B cell (primary cell): ENCODE measurements at places on chromosomes 7 and 10. TPM values are rescaled to one million over a fixed set of nuclear protein-coding genes. Genes with fewer than 3 reads are reported as not detected.

Gene PRKAR2B
- 0.39 and 0.81 TPM in 2 replicates for total RNA-seq

- no peaks in the 10 kb centered on the region for H3K4me1 ChIP-seq
- H3K27ac ChIP-seq: no peak overlapping the region
- H3K27me3 ChIP-seq: no peaks in the 10 kb centered on the region
- H3K36me3 ChIP-seq: no peaks in the 10 kb centered on the region
- H3K4me3 ChIP-seq: no peak overlapping the region
Observed at GRCh38 chr10:97533888-97534287, 35.2 kb downstream of the UBTD1 start.

DNA sequence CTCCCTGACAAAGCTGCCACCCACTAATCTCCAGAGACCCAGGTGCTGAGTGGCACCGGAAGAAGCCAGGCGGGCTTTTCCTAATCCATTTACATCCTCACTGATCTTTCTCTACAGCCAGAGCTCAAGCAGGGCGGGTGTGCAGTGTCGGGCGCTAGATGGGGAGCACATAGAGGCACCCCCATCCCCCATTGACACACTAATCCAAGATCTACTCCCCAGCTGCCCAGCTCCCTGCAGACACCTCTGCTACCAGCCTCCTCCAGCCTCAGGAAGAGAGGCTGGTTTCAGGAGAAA, 22.2 kb downstream of the FRMPD2 start:
- no peak for DNase-seq
- no peaks in the 10 kb centered on the region for H3K27me3 ChIP-seq
- no peak overlapping the region for H3K27ac ChIP-seq

DNA sequence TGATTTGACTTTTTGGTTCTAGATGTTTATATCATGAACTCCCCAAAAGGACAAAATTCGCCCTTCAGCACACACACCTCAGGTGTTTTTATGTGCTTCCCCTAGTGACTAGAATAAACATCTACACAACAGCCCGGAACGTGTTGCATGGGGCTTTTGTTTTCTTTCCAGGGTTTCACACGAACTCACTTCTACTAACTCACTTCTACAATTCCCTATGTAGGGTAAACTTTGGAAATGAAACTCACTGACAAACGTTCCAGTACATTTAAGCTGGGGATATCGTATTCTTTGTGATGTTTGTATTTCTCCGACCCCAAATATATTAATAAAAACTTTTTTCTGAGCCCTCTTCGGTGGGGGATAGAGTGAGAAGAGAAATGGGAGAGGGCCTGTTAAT, 1.4 kb downstream of the TRA2A start:
- peak overlapping the region; percentile 100 for H3K4me3 ChIP-seq
- peak; percentile 77 for DNase-seq
- H3K36me3 ChIP-seq: no peaks in the 10 kb centered on the region
- peaks cover 30% of the 10 kb centered on the region for H3K4me1 ChIP-seq
- peak overlapping the region; percentile 97 for H3K27ac ChIP-seq
- H3K27me3 ChIP-seq: no peaks in the 10 kb centered on the region

DNA sequence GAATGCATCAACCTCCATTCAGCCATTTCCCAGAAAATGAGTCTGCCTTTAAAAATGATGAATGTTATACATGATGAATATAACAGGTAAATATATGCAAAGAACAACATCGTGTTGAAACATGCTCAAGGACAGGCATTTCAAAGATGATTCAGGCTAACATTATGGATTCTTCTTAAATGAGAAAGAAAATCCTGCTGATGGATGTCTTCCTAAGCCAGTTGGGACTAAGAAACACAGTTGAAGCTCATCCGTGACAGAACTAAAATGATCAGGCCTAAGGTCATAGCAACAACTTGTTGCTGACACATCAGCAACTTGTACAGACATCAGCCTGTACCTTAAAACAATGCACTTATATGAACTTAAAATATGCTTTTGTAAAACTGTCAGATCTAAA, 267.9 kb downstream of the MAGI2 start:
- no peaks in the 10 kb centered on the region for H3K4me1 ChIP-seq
- no peak for DNase-seq
- no peaks in the 10 kb centered on the region for H3K27me3 ChIP-seq
- no peak overlapping the region for H3K27ac ChIP-seq
- H3K36me3 ChIP-seq: no peaks in the 10 kb centered on the region

GRCh38 chr10:93622942-93623341, 10.6 kb downstream of the PDE6C start:
- no peaks in the 10 kb centered on the region for H3K27me3 ChIP-seq
- no peaks in the 10 kb centered on the region for H3K4me1 ChIP-seq
- H3K27ac ChIP-seq: no peak overlapping the region
- no peak for DNase-seq
- H3K4me3 ChIP-seq: no peak overlapping the region
- H3K36me3 ChIP-seq: no peaks in the 10 kb centered on the region

GRCh38 chr10:689121-689451, 382 bp downstream of the DIP2C start:
- no peak overlapping the region for H3K4me3 ChIP-seq
- DNase-seq: no peak
- H3K4me1 ChIP-seq: no peaks in the 10 kb centered on the region
- no peak overlapping the region for H3K27ac ChIP-seq

DNA sequence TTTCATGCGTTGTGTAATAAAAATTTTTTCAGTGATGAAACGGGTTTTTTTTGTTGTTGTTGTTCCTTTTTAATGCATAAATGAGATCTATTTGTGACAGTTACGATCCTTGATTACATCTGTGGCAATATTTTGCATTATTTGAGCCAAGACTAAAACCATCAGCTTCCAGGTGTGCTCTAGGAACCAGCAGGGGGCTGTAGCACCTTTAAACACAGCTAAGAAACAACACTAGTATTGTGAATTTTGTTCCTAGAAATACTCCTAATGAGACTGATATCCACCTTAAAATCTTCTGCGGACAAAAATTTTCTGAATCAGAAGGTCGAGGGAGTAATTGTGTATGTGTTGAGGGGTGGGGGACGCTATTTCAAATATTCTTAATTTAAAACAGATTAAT, 52.6 kb downstream of the FGFBP3 start:
- no peak overlapping the region for H3K27ac ChIP-seq
- DNase-seq: no peak
- no peak overlapping the region for H3K4me3 ChIP-seq
- H3K27me3 ChIP-seq: no peaks in the 10 kb centered on the region

DNA sequence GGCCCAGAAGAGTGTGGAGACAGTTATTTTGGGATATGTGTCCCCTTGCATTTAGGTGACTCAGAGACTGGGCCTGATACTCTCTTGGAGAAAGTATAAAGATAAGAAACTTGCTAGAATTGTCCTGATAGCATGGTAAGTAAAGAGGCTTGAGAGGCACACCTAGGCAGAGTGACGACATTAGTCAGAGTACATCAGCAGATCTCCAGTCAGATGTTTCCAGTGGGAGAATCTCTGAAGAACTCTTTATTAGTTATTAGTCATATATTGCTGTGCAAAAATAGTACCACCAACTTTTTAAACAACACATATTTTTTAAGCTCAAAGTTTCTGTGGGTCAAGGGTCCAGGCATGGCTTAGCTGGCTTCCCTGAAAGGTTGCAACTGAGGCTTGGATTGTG, 182.6 kb downstream of the NEBL start:
- H3K4me3 ChIP-seq: no peak overlapping the region
- no peak overlapping the region for H3K27ac ChIP-seq
- no peak for DNase-seq
- H3K4me1 ChIP-seq: no peaks in the 10 kb centered on the region
